HepG2 (cell line): ENCODE measurements at places on chromosomes 7 and 10. TPM values are rescaled to one million over a fixed set of nuclear protein-coding genes. Genes with fewer than 3 reads are reported as not detected.

- DNase-seq = no peak
Observed at GRCh38 chr10:90988024-90988423, 67.1 kb upstream of the ANKRD1 start.

DNA sequence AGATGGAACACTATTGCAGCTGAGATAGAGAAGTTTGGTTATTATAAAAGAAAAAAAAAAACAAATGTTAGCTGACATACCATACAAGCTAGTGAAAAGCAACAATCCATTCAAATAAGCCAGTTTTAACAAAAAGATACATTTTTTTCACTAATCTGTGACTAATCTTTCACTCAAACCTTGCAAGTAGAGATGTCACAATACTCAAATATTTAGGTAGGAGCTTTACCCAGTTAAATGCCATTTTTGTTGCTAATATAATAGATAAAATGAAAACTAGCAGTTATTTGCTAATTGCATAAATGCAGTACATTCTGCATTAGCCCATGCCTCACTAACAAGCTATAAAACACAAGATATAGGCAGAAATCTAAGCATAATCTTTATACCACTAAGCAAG lies 123.6 kb downstream of the BTAF1 start:
- DNase-seq = no peak

GRCh38 chr7:11341285-11341944 lies 367.7 kb downstream of the PHF14 start:
- DNase-seq = no peak

GRCh38 chr10:110516815-110517492 lies 19.2 kb downstream of the DUSP5 start:
- no peak for DNase-seq

Gene AKR1D1
- 6.8 and 6.9 TPM in 2 replicates for polyA plus RNA-seq

Gene CASTOR2
- polyA plus RNA-seq = 7.0 and 7.5 TPM in 2 replicates

- no peak for DNase-seq
Observed at GRCh38 chr10:60448246-60448645, 58.6 kb upstream of the ANK3 start.

Gene MYO1G
- 1.1 and 2.4 TPM in 2 replicates for polyA plus RNA-seq

GRCh38 chr7:94276795-94277194 lies 117.9 kb upstream of the COL1A2 start:
- no peak for DNase-seq

- DNase-seq = peak; percentile 46
Observed at GRCh38 chr7:1065585-1066241, 21.4 kb downstream of the GPR146 start.
